DMS79 treated with DMSO at 0.1 percent for 48 hours (cell line): ENCODE measurements at places on chromosomes 12 and 14.

GRCh38 chr14:29235991-29236390 is 469.4 kb downstream of the FOXG1 start:
- DNase-seq, result no peak

GRCh38 chr14:90487462-90487861 is 90.6 kb downstream of the CALM1 start:
- no peak for DNase-seq

GRCh38 chr14:24196071-24197055 is 1.1 kb upstream of the TM9SF1 start:
- DNase-seq, result peak; percentile 37

- DNase-seq, result no peak
Observed at GRCh38 chr12:88342251-88342806, 200.2 kb downstream of the TMTC3 start.

GRCh38 chr12:95231190-95231589 is 13.6 kb downstream of the VEZT start:
- no peak for DNase-seq

DNA sequence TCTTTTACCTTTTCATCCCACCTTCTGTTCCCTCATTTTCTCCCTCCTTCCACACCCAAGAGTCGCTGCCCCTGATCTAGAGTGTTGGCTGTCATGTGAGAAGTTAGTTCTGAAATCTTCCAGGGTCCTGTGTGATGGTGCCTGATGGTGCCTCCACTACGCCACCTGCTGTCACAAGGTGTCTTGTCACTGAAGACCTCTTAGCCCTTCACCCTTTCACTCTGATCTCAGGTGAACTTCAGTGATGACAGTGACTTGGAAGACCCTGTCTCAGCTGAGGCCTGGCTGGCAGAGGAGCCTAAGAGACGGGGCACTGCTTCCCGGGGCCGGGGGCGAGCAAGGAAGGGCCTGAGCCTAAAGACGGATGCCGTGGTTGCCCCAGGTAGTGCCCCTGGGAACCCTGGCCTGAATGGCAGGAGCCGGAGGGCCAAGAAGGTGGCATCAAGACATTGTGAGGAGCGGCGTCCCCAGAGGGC is 7.6 kb upstream of the PFDN5 start:
- no peak for DNase-seq

- DNase-seq, result no peak
Observed at GRCh38 chr12:68067762-68068376, 78.6 kb downstream of the IFNG-AS1 start.

GRCh38 chr14:105491366-105491973 is 424 bp downstream of the TEDC1 start:
- no peak for DNase-seq

- no peak for DNase-seq
Observed at GRCh38 chr14:80167793-80168448, 43.4 kb downstream of the DIO2 start.

GRCh38 chr14:23751616-23752015 is 115.5 kb downstream of the DHRS2 start:
- DNase-seq, result no peak

DNA sequence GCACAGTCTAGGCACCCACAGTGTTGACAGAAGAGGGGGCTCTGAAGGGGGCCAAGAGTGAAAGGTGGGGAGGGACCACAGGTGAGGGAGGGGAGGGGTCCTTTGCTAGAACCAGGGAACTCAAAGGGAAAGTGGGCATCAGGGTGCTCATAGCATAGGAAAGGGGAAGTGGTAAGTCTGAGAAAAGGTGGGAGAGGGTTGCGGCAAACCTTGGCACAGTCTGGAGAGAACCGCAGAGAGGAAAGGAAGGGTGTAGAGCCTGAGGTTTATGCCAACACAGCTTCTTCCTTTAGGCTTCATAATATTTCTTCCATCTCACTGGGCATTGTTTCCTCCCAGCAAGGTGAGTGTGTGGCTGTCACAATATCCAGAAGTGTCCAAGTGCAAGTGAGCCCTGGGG is 11.5 kb upstream of the PLEK2 start:
- no peak for DNase-seq

- DNase-seq, result no peak
Observed at GRCh38 chr12:50514526-50515276, 9.9 kb downstream of the DIP2B start.

DNA sequence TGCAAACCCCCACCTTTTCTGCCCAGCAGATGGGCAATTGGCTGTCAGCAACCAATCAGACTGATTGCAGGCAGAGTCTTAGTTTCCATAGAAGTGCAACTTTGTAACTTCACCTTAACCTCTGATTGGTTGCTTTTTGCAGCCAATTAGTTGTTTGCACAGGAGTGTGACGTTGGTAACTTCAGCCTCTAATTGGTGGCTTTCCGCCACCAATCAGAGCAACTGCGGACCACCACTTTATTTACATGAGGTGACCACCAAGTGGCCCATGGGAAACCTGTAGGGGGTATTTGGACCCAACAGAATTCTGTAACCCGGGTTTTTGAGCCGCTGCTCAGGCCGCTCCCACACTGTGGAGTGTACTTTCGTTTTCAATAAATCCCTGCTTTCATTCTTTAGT is 32.3 kb downstream of the CDKN1B start:
- no peak for DNase-seq

DNA sequence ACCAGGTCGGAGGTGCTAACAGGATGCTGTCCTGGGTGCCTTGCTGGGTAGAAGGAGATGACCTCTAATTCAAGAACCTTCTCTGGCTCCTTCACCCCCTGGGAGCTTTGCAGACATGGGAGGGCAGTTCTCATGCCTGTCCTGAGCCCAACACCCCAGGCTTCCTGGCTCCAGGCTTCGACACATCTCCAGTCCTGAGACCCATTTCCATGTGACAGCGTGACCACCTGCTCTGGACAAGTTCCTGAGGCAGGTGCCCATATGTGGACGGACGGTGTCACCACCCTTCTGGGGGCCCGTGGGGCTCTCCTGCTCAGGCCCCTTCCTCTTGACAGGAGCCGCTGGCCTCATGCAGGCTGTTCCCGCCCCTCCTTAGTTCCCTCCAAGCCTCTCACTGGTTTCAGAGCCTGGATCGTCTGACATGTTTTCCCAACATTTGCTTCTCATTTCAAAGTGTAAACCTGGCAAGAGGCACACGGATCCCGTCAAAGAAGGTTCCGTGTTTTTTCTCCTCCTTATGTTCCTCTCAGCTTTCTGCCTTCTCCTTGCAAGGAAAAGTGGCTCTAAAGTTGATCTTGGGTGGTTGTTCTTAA is 291.9 kb upstream of the RTL1 start:
- no peak for DNase-seq

DNA sequence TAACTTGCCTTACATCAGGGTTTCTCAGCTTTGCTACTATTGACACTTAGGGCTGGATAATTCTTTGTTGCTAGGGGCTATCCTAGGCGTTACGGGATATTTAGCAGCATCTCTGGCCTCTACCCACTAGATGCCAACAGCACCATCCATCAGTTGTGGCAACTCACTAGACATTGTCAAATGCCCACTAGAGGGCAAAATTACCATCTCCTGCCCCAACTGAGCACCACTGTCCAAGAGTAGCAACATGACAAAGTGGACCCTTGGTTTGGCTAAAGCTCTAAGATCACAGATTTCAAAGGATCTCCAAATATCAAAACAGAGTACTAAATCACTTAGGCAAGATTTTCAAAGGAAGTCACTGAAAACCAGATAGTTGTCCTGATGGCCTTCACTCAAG is 251.7 kb upstream of the TBX3 start:
- no peak for DNase-seq

GRCh38 chr12:132484891-132485441 is 5.0 kb upstream of the FBRSL1 start:
- no peak for DNase-seq

GRCh38 chr14:93027810-93028723 is 87.7 kb downstream of the ITPK1 start:
- peak; percentile 49 for DNase-seq
